ENCODE measurements at places on chromosomes 7 and 10.

GRCh38 chr7:27409311-27409710 is 166.7 kb downstream of the EVX1 start:
- DNase-seq = no peak

- DNase-seq = no peak
Observed at GRCh38 chr10:19628767-19629560, 187.3 kb upstream of the PLXDC2 start.

- DNase-seq = no peak
Observed at GRCh38 chr10:97888641-97889262, 39.1 kb downstream of the GOLGA7B start.

DNA sequence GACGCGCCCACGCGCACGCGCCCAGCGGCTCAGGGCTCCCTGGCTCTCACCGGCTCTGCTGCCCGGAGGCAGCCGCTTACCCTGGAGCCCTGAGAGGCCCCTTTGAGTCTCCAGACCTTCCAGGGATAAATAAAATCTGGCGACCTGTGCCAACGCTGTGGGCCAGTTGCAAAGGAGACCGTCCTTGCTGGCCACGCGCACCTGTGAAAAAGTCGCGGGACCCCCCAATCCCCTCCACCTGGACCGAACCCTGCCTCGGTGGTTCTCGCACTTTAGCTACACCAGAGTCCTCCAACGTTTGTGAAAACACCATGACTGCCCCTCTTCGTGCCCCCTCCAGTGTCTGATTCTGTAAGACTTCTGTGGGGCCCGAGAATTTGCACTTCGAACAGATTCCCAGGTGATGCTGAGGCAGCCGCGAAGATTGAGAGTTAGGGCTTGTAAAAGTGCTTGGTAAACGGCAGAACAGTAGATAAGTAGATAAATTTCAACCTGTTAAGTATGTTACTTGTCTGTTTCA is 102.4 kb upstream of the SVIL start:
- DNase-seq = no peak

DNA sequence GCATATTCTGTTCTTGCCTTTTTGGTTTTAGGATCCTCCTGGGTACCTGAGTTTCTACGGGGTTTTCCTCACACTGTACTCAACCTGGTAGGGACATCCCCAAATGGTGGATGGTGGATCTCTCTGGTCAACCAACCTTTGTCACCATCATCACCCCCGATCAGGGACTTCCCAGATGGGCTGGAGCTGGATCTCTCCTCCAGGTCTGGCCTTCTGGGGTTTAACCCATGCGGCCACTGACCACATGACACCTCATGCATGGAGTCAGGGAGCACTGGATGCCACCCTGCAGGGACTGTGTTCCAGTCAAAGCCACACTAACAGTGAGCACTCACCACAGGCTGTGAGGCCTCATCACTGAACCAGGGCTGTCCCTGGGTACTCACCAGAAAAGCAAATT is 80.0 kb downstream of the CELF2 start:
- no peak for DNase-seq

GRCh38 chr10:93473804-93474472 is 8.2 kb downstream of the MYOF start:
- no peak for DNase-seq

DNA sequence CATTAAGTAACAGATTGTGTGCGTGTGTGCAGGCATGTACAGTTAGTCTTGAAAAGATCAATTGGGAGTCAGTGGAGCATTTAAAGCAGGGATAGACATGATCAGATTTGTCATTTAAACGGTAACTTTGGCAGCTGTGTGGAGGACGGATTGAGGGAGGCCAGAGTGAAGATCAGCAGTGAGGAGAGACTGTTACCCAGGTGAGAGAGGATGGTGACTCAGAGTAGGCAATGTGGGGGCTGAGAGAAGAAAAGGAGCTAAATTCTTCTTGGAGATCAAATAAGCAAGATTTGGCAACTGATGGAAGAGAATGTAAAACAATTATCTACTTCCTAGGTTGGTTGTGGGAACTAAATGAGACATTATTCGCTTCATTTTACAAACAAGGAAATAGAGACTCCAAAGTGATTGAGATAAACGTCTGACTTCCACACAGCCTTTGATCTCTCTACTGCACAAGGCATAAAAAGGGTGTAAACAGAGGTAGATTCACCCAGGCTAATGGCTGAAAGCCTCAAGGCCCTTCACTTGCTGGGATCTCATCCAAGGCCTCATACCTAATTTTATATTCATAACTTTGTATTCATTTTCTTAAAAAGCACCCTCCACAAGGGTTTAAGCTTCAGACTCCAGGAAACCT is 665.1 kb upstream of the GALNT17 start:
- no peak for DNase-seq

- DNase-seq = no peak
Observed at GRCh38 chr7:18467011-18467410, 28.5 kb upstream of the HDAC9 start.

GRCh38 chr7:75572814-75573213 is 80.7 kb downstream of the SPDYE5 start:
- DNase-seq = no peak

DNA sequence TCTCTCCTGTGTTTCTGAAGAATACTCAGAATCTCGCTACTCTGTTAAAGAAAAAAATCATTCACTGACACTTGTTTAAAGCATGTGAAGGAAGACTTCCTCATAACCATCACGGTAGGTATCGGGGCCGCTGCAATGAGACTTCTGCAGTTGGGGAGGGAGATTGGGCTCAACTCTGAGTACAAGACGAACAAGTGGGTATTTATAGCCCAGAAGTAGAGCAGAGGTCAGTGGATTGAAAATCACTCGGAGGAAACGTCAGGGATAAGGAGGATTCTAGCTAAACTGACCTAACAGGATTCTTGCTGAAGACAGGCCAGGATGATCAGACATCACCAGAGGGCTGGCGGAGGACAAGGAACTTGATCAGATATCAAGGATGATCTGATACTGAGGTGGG is 33.3 kb downstream of the ITPRIP start:
- DNase-seq = no peak

All from SK-N-DZ (cell line).